Endothelial cell (in vitro differentiated cells): ENCODE measurements at places on chromosomes 5 and 9. TPM values are rescaled to one million over a fixed set of nuclear protein-coding genes. Genes with fewer than 3 reads are reported as not detected.
A peak's percentile ranks its signal among the peaks of the same experiment; 100 is the strongest.

- no peaks in the 10 kb centered on the region for H3K36me3 ChIP-seq
- no peak for DNase-seq
- no peaks in the 10 kb centered on the region for H3K27me3 ChIP-seq
- no peak overlapping the region for H3K27ac ChIP-seq
- no peaks in the 10 kb centered on the region for H3K4me1 ChIP-seq
Measured at GRCh38 chr5:20367178-20367577, 379.2 kb upstream of the CDH18 start.

GRCh38 chr5:31193591-31194467 is at the start of gene CDH6:
TSS of gene CDH6 (plus strand) at chr5:31193686. CDS start at chr5:31267474, 73,788 bp downstream.
- peak within 1 kb of the TSS; percentile 85 for H3K4me3 ChIP-seq
- H3K36me3 ChIP-seq: no peaks in the 10 kb centered on the region

DNA sequence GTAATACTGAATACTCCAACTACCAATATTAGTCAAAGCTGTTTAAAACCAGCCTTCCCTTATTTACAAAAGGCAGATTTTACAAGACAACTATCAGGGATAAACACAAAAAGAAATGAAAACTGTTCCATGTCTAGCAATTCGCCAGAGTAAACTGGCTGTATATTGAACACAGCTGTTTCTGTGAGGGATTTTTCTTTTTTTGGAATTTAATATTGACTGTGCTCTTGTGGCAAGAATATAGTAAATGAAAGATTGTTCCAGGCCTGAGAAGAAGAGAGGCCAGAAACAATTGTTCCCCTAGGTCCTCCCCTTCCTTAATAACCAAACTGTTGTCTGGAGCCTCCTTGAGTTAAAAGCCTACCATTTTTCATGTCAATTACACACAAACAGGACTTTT is 188.6 kb downstream of the PDE4D start:
- peaks cover 3% of the 10 kb centered on the region for H3K4me1 ChIP-seq
- no peaks in the 10 kb centered on the region for H3K27me3 ChIP-seq
- H3K36me3 ChIP-seq: no peaks in the 10 kb centered on the region

DNA sequence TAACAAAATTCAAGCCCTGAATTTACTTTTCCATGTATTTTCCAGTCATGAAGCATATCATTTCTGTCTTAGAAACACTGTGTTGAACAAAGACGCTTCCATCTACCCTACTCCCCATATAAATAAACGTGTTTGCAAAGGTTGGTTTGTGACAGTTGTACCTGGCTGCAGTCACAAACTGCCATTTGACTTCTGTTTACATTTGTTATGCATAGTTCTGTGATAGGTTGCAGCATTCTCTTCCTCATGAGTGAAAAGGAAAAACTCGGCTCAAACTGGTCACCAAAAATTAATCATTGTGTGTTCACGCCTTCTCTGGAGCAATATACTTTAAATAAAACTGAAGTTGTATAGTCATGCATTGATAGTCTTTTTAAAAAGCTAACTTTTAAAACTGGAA is 69.3 kb upstream of the MOCS2 start:
- H3K36me3 ChIP-seq: peaks cover 3% of the 10 kb centered on the region
- no peaks in the 10 kb centered on the region for H3K27me3 ChIP-seq
- H3K4me1 ChIP-seq: no peaks in the 10 kb centered on the region
- H3K27ac ChIP-seq: no peak overlapping the region
- DNase-seq: no peak

PRR16 gene
- not detected for total RNA-seq

SLC36A2 gene
- total RNA-seq: not detected

TNC gene
- total RNA-seq: 10.1 TPM

AJM1 gene
- total RNA-seq: 0.80 TPM
